ENCODE measurements at places on chromosomes 5 and 9.

GRCh38 chr9:74083681-74084433, 413.3 kb upstream of the RORB start:
- DNase-seq, result no peak

GRCh38 chr5:73981704-73982103, 355.7 kb downstream of the ARHGEF28 start:
- no peak for DNase-seq

- DNase-seq, result no peak
Observed at GRCh38 chr5:125042261-125042890, 295.9 kb upstream of the ZNF608 start.

DNA sequence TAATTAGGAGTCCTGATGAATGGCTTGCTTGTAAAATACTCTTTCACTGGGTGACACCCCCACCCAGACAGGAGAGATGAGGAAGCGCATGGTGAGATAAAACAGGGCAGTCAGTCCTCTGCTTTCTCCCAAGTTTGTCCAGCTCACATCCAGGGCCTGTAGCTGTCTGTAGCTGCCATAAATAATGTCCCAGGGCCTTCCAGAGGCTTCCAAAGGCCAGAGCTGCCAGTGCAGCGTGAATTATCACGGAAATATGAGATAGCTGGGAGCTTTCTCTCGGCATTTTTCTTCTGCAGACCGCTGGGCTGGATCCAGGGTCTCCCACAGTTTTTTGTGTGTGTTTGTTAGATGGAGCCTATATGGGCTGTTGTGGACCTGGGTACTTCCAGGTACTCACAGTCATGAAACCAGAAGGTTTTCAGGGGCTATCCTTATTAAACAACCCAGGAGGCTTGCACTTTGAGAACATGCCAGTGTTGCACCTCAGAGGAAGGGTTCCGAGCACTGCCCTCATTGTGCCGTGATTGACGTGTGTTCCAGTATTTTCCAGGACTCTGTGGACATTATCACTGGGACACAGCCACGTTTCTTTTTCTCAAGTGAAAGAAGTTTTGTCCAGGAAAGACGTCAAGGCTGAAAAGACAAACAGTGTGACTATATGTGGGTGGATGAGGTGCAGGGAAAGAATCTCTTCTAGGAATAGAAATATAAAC, 117.5 kb downstream of the FGF1 start:
- no peak for DNase-seq

DNA sequence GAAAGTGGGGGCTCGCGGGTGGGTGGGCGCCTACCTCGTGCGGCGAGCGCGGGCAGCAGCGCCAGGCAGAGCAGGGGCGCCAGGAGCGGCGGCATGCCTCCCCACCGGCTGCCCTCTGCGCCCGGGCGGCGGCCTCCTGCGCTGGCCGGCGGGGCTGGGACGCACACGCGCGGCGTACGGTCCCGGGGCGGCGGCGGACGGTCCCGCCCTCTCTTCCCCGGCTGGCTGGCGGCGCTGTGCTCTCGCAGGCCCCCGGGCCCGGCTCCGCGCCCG, 220 bp downstream of the NOTCH1 start:
- DNase-seq, result no peak

- DNase-seq, result no peak
Observed at GRCh38 chr5:66769839-66770617, 173.8 kb downstream of the MAST4 start.

DNA sequence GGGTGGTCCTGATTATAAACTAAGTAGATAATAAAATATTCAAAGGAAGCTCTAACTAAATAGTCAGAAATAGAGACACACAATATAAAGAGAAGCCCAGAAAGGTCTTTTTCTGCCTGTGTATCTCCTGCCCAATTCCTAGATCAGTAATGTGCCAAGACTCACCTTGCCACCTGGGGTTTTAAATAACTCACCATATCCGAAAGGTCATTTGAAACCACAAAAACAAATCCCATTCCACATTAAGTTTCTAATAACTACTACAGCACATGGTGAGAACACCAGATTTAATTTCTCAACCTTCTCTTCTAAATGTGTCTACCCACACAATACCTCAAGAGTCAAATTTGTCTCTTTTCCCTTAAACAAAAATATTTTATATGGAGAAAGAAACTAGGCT, 75.2 kb downstream of the ZNF608 start:
- DNase-seq, result no peak
